ENCODE measurements at places on chromosomes 5 and 9. TPM values are rescaled to one million over a fixed set of nuclear protein-coding genes. Genes with fewer than 3 reads are reported as not detected.

- no peak for DNase-seq
Observed at GRCh38 chr5:1788200-1788599, 11.4 kb downstream of the MRPL36 start.

Gene GCNT4
- polyA plus RNA-seq, result 3.2 TPM

GRCh38 chr5:138874241-138874640, 894 bp downstream of the LRRTM2 start:
- DNase-seq, result no peak

Gene SOHLH1
- not detected for polyA plus RNA-seq

GRCh38 chr9:133273098-133273497, 1.9 kb downstream of the ABO start:
- DNase-seq, result no peak

DNA sequence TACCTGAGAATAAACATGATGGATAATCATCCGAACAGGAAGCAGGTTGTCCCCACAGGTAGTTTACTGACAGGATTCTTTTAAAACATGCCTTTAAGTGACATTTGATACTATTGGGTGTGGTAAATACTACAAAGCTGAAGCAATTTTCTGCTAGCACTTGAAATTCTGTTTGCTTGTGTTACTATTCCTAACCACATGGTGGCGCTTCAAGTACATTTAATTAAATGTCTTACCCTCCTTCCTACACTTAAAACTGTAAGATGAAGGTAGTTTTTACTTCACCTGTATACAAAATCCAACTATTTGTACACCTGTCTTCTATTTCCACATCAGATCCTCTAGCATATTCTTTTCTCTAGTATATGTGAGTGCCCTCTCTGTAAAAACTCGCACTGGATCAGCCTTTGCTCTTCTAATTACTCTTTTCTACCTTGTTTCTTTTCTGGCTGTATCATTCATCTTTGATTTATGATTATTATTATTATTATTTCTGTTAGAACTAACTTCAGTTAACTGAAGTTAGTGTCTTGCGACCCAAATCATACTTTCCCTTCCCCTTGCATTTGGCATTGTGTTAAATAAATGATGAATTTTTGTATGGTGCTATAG, 18.4 kb downstream of the SLC25A46 start:
- no peak for DNase-seq

Gene WNT8A
- not detected for polyA plus RNA-seq

Measured in urinary bladder (tissue), 4 donors.